ENCODE measurements at places on chromosomes 11 and 22. TPM values are rescaled to one million over a fixed set of nuclear protein-coding genes. Genes with fewer than 3 reads are reported as not detected.

The ASCC2 gene
- 23.0 TPM for total RNA-seq

The FAM118A gene
- total RNA-seq = 58.8 TPM

GRCh38 chr11:10459029-10459970, 4.2 kb downstream of the AMPD3 start:
- DNase-seq = no peak

The SMTNL1 gene
- not detected for total RNA-seq

The DEUP1 gene
- not detected for total RNA-seq

Measured in sigmoid colon (tissue), 7 donors.